ENCODE measurements at places on chromosomes 5 and 9. TPM values are rescaled to one million over a fixed set of nuclear protein-coding genes. Genes with fewer than 3 reads are reported as not detected.

DNA sequence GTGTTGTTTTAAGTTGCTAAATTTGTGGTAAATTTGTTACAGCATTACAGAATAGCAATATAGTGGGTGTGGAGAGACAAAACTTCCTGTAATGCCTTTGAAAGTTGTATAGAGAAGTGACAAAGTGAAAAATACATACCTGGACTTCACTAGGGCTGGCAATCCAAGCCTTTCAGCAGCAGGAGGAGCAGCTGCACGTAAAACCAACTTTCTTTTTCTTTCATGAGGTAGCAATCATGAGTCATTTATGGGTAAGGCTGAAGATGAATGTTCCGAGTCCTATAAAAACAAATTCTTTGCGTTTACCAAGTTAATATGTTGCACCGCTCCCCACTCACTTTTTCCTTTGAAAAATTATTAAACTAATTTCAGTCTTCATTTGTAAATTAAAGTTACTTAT, 1138.2 kb downstream of the TAF11L14 start:
- DNase-seq = peak; percentile 53

The ARHGEF37 gene
- 0.15 TPM for total RNA-seq

DNA sequence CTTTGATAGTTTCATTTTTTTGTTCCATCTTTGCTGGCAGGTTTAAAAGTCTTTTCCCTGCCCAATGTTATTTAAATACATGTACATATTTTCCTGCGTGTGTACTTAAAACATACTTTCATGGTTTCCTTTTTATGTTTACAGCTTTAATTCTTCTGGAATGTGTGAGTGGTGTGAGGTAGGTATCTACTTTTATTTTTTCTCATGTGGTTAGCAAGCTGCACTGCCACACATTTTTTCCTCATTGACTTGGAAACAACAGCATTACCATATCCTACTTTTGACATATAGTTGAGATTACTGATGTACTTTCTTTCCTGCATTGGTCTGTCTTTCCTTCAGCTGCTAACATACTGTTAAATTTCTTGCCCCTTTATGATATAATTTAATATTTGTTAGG, 51.4 kb upstream of the COL15A1 start:
- no peak for DNase-seq

- DNase-seq = peak; percentile 32
These were observed 16.9 kb upstream of the SNCAIP start for GRCh38 chr5:122295138-122295537.

DNA sequence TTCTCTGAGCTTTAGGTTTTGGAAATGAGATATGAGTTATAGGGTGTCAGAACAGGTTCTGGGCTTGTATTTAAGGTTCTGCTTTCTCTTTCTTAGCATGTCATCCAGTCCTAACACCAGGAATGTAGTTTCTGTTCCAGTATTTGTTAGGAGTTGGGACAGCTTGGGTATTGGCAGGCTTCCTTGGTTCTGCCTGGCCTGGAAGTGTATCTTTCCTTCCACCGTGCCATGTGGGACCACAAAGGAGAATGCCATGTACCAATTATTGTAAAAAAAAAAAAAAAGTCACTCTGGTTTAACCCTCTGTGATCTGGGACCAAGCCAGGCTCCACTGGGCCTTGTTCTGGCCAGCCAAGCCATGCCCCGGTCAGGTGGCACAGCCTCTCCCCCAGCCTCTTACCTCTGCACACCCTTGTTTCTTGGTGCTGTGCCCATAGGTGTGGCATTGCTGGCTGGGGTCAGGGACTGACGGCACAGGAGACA, 47.8 kb downstream of the ARHGAP26 start:
- DNase-seq = peak; percentile 43

DNA sequence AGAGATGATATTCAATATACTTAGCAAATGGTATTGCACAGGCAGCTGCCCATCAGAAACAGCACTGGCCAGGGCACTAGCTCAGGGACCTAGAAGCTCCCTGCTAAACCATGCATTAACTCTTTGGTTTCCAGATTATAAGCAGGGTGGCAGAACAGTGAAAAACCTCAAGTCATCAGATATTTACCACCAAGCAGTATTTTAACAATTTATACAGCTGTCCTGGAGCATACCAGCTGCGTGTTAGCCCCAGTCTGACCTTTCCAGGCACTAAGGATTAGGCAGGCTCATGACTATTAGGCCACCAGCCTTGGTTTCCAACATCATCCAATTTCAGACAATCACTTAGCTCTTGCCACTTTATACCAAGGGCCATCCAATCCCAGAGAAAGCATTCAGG, 326.5 kb downstream of the CAAP1 start:
- no peak for DNase-seq

- no peak for DNase-seq
These were observed 184.0 kb downstream of the DENND1A start for GRCh38 chr9:123745933-123746332.

The DTWD2 gene
- total RNA-seq = 10.9 TPM

The INSL6 gene
- not detected for total RNA-seq

GRCh38 chr9:89225991-89226471, 47.4 kb upstream of the SHC3 start:
- no peak for DNase-seq

GRCh38 chr5:136890431-136891148, 525.2 kb upstream of the TRPC7 start:
- no peak for DNase-seq

GRCh38 chr5:14728459-14728938, 64.0 kb downstream of the OTULIN start:
- peak; percentile 92 for DNase-seq

DNA sequence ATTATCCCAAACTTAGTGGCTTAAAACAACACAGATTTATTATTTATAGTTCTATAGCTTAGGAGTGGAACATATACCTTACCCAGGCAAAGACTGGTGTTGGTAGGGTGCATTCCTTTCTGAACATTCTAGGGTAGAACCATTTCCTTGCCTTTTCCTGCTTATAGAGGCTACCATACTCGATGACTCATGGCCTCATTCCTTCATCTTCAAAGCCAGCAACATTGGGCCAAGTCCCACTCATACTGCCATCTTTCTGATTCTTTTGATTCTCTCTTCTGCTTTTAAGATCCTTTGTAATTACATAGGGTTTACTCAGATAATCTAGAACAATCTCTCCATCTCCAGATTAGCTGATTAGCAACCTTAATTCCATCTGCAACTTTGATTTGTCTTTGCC, 452.7 kb upstream of the KLF4 start:
- no peak for DNase-seq

GRCh38 chr5:162160401-162160800, 92.8 kb downstream of the GABRG2 start:
- no peak for DNase-seq

GRCh38 chr9:131886826-131887225, 146.9 kb upstream of the RAPGEF1 start:
- DNase-seq = no peak

DNA sequence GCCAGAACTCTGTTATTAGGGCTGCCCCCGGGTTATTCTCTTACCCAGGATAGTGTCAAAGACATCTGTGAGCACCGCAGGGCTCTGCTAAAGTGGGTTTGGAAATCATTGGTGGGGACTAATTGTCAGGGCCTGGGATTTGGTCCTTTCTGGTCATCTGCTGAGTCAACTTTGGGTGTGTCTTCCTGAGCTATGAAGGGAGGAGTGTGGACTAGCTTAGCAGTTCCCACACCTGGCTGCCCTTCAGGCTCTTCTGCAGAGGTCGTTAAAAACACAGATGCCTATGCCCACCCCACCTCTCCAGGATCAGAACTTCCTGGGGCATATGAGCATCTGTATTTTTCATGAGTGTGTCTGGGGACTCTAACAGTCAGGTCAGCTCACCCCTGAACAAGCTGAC, 352.2 kb downstream of the SLIT3 start:
- no peak for DNase-seq

The SLC46A2 gene
- not detected for total RNA-seq

The TMEM232 gene
- 0.94 TPM for total RNA-seq

DNA sequence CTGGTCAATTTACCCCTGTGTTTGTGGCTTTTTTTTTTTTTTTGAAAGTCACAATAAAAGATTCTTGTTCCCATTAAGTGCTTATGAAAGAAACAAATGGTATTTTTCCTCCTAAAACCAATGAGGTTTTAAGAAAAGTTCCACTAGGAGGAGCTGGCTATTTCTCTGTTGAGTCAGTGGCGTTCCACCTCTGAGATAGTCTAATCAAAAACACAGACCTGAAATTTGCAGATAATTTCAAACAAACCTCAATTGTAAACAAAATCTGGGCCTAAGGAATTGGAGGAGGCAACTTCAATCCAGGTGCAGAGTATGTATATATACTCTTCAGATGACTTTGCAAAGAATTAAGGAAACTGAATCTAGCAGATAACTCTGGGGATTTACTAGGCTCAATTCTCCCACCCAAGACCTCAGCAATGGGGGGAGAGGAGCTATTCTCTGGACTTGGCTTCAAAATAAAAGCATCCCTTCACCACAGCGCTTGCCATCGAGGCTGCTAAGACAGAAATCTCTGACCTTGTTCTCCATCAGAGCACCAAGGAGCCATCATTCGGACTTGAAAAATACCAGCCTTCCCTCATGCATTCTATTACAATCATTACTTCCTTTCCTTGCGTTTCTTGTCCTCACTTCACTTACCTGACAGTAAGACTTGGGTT, 52.4 kb downstream of the FANCC start:
- peak; percentile 35 for DNase-seq

The PELO gene
- 41.2 TPM for total RNA-seq

DNA sequence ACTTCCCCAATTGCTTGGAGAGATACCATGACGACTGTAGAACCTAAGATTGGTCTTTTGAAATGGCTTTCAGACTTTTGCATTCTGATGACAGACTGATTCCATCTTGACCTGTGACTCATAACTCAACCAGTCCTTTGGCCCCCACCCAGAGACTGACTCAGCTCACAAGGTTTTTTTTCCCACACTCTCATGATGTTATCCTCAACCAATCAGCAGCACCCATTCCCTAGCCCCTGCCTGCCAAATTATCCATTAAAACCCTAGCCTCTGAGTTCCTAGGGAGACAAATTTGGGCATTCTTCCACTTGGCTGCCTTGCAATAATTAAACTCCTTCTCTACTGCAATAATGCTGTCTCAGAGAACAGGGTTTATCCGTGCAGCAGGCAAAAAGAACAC, 1263.3 kb upstream of the CDH9 start:
- peak; percentile 20 for DNase-seq

DNA sequence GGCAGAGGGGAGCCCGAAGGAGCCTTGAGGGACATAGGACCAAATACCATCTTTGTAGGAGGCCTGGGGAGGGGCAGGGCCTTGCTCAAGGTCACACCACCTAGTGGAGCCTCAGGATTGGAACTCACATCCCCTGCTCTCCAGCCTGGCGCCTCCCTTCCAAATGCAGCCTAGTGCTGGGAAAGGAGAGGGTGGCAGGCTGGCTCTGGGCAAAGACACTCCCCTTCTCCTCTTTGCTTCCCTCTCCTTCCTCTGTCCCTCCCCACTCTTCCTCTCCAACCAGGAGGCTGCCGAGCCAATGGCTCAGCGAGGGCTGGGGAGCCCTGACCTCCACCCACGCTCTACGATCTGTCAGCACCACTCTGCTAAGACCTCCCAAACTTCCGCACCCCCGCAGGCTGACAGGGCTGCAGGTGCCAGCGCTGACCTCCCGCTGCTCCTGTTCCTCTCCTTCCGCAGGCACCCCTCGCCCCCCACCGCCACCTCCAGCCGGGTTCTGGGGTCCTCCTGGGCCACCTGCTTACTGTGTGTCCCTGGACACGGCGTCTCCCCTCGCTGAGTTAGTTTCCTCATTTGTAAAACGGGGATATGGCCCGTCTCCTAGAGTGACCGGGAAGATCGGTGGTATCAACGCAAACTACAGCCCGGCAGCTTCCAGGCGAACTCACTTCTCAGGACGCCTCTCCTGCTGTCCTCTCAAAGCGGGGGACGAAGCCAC, 52.9 kb downstream of the C9orf50 start:
- peak; percentile 69 for DNase-seq

- peak; percentile 43 for DNase-seq
These were observed 379.1 kb downstream of the DMRT2 start for GRCh38 chr9:1429297-1429696.

The PCA3 gene
- total RNA-seq = not detected

DNA sequence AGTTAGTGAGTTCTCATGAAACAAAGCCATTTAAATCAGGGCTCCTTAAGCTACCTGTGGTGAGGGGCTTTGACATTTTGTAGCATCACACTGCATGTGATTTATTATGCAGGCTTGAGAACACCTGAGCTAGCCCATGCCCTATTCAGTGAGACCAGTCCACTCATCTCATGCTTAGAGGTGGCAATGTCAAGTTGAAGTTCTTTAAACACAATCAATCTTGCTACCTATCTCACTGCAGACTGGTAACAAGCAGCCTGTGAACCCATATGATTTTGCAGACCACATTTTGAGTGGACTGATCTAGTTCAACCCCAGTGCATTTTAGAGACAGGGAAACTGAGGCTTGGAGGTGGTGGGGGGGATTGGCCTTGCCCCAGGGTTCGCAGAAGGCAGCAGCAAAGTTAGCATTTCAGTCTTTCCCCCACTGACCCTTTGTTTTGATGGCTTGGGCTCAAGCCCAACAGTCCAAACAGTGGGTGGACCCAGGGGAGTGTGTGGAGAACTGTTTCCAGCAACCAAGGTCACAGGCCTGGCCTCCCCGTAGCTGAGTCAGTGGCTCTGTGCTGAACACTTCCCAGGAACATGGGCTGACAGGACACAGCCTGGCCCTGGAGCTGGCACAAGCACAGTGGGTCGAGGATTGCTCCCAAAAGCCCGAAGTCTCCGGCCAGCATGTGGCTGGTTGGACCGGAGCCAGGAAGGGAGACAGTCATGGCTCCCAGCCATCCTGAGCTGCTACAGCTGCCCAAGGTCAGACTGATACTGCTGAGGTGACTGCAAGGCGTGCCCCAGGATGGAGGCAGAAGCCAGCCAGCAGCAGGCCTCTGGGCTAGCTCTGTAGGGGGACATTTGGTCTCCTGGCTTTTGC, 95.3 kb downstream of the RGS3 start:
- DNase-seq = no peak

DNA sequence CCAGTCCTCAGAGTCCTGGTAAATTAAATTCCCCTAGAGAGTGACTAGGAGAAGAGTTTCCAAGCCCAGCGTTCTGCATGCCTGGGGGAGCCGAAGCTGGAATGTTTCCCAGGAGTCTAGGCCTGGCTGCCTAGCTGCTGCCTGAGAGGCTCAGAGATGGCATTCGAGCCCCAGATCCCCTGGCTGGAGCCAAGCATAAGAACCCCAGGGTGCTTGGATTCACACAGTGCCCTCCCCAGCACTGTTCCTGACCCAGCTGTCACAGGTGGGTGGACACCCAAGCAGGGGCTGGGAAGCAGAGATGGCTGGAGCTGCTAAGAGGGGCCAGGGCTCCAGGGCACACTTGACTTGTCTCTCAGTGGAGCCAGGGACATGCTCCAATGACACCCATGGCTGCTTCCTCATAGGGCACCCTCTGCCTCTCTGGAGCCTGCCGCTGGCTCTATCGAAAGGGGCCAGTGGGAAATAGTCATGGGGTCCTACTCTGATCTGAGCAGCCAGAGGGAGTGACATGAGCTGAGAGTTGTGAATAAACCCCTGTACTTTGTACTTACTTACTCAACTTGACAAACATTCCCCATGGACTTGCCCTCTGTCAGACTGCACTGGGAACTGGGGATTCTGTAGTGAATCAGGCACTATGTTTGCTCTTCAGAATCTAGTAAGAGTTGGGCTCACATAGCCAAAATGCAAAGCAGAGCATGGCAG, 62.6 kb upstream of the XPA start:
- no peak for DNase-seq

The SLC6A7 gene
- total RNA-seq = 0.76 TPM

- DNase-seq = no peak
These were observed 118.9 kb upstream of the NMUR2 start for GRCh38 chr5:152523964-152524363.

The FOXE1 gene
- not detected for total RNA-seq

Measured in HT-29 (cell line).